Fibroblast of skin of right quadriceps (primary cell): ENCODE measurements at places on chromosomes 5 and 9.
A peak's percentile ranks its signal among the peaks of the same experiment; 100 is the strongest.

GRCh38 chr5:64458948-64459347 lies 46.9 kb upstream of the RGS7BP start:
- no peak for DNase-seq

DNA sequence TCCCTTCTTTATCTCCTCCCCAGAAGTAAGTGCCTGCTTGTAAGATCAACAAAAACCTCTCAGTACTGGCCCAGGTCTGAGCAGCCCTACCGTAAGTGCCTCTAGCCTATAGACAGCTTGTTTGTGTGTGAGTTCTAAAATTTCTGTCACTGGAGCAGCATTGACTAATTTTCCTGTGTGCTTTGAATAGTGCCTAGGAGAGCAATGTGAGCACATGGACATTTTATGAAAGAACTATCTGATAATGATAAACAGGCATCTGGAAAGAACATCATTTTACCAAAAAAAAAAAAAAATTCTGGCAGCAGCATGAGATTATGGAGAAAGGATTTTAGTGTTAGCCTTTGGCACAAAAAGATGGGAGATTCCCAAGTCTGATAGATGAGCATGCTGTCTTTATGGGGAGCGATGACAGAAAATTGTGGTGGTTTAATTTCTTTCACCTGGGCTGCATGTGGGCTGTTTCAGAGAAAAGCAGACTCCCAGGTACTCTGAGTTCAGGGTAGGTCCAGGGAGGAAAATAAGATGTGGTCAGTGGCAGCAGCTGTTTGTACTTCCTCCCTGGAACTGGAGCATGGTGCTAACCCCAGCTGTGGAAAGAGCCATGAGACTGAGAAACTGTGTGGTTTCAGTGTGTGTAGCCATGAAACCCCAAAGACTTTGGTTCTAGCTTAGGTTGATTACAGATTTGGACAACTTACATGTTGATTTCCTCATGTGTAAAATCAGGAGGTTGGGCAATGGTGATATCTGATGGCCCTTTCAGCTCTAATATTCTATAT lies 419.9 kb downstream of the NTRK2 start:
- no peak for DNase-seq

DNA sequence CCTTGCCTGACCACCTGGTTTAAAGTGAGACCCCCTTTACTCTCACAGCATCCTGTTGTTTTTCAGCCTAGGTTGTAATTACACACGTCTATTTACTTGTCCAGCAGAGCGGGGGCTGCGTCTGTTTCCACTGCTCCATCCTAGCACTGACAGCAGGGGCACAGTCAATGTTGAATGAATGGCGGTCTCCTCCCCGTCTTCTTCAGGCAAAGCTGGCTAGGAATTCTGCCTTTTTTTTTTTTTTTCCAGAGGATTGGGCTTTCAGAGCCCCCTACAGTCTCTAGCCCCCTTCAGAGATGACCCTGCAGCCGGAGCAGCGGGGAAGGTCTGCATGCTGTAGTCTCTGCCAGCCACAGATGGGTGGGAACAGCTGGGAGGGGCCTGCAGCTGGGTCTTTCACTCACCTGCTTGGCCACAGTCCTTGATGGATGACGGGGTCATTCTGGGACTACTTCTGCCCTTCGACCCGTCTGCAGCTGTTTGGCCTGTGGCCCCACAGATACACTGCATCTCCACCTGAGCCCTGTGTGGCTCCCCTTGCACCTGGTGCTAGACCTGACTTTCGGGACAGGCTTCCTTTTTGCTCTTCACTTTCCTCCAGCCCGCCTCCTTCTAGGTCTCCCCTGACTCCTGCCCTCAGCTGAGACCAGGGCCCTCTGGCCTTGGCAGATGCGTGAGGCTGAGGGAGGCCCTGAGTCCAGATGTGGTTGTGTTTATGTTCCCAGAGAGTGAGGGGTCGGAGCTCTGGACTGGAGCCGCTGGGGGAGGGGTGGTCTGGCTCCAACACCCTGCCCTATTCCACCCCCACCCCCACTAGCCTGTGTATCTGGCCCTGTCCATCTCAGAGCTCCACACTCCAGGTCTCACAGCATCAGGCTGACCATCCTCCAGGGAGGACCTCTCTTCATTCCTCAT lies 8.0 kb downstream of the PITX1 start:
- DNase-seq = no peak

DNA sequence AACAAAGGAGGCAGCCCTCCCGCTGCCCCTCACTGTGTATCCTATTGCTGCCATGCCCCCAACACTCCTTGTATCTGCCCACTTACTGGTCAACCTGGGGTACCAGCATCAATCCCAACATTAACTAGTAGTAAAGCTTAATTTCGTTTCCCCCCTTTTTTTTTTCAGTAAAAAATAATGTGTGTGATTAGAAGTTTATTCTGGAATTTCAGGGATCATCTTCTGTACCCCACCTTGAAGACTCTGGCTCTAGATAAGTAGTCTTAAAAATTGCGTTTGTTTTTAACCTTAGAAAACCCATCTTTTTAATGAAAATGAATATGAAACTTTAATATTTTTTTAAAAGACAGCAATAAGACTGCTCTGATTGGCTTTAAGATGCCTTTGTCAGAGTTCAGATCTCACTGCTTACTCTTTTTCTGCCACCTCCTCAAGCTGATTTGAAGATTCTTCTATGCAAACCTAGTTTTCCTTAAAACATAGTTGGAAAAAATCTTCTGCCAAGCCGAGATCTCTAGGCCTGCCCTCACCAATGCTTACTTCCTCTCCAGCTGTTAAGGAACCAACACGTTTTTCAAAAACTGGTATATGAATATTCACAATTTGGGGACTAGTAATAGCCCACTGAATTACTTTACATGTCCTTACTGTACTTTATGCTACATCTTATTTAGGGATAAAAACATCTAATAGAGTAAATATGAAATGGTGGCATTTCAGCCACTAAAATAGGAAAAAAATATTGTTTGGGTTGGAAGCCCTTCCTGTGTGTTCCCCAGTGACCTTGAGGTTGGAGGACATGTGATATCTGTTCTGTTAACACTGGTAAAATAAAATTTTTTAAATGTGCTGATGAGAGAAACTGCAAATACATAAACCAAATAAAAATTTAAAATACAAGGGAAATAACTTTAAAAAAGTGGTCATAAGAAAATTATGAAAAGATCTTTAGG lies 4.0 kb upstream of the RHOBTB3 start:
- no peak for DNase-seq

DNA sequence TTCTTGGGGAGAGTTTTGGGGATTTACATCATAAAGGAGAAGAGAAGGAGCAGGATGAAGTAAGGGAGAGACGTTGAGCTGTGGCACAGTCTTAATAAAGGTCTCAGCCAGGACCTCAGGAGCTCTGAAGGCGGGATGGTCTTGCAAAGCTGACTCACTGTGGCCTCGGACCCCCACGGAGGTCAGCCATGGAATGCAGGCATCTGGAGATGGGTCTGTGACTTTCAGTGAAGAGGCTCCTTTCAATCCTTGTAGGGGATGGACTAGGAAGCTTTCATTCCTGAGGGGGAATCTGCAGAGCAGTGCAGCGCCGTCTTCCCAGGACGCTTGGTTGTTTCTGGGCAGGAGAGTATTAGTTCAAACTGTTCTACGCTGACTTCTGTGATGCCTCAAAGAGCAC lies 65.7 kb upstream of the BASP1 start:
- DNase-seq = peak; percentile 31

GRCh38 chr5:12920527-12920926 lies 1016.3 kb upstream of the CTNND2 start:
- no peak for DNase-seq

GRCh38 chr9:116350213-116350612 lies 196.6 kb downstream of the PAPPA start:
- no peak for DNase-seq

DNA sequence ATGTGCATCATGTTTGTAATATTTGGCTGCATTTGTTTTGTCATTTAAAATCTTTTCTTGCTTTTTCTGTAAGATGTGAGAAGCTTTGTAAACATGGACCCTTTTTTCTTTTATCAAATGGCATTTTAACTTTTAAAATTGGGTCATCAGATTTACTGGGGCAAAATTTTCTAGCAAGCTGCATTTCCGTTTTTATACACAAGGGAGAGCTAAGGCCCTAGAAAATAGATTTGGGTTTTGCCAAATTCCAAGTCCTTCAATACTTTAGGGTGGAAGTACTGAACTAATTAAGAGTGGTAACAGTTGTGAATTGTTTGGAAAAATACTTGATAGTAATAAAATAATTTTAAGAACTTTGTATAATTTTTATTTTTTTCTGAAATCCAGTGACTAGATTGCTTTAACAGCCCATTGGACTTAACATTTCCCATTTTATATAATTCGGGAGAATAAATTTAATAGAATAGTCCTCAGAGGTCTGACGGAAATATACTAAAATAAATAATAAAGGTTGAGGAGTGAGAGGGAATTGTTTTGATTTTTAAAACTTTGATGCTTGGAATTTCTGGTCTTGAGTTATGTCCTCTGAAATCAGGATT lies 117.4 kb downstream of the SMARCA2 start:
- DNase-seq = peak; percentile 45

DNA sequence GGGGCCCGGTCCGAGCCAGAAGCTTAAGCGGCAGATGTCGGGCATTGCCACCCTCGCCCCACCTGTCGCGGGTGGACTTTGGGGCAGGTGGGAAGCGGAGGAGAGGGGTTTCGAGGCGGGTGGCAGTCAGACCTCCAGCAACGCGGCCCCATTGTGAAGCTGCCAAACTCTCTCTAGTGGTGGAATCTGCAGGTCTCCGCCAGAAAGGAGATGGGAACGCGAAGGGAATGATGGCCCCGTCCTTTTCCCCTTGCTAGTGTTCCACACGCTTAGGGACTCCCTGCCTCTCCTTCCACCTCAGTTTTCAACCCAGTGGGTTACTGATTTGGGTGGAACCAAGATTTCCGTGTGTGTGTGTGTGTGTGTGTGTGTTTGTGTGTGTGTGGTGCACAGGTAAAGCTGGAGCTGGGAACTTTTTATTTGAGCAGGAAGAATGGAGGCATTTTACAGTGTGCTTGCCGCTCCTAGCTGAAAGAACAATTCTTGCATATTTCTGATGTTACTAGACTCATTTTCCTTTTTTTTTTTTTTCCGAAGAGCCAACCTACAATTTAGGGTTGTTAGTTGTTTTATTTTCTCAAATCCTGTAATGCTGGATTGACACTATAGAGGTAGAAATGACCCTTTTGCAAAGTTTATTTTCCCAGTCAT lies 1.3 kb downstream of the MACIR start:
- DNase-seq = peak; percentile 38

GRCh38 chr5:2375757-2376250 lies 375.7 kb downstream of the IRX2 start:
- DNase-seq = no peak

DNA sequence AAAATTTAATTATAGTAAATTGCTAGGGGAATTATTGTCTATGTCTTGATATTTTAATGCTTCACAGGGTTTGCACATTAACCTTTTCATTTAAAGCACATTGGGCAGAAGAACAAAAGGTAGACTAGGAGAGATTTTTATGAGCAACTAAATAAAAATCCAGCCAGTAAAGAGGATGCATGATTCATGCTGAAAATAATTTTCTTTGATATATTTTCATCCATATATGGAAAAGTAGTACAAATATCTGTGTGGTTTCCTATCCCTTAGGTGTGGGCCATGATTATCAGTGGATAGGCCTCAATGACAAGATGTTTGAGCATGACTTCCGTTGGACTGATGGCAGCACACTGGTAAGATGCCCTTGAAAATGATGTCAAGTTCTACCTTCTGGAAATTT lies 83.1 kb downstream of the VCAN start:
- peak; percentile 53 for DNase-seq

DNA sequence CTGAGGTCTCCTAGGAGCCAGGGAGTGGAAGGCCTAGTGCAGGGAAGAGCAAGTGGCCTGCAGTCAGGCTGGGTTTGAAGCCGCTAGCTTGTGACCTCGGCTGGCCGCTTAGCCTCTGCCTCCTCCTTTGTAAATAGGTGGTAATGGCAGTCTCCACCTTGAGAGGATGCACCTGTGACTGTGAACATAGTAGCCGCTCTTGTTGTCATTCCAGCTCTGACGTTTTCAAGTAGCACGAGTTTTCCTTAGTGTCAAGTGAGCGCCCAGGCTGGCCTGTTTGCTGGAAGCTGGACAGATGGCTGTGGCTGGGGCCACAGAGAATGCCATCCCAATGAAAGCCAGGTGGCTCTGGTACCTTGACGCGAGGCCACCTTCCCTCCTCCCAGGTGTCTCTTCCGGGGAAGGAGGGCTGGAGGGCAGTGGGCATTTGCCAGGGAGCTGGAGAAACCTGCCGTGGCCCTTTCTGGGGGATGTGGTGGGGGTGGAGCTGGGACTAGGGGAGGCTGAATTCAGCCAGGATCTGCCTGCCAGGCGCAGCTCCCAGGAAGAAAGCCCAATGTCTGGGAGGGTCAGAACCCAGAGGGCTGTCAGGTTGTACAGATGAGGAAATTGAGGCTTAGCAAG lies 2.5 kb downstream of the ASS1 start:
- DNase-seq = no peak

- DNase-seq = peak; percentile 93
Observed at GRCh38 chr5:38806775-38807258, 39.0 kb upstream of the OSMR start.

DNA sequence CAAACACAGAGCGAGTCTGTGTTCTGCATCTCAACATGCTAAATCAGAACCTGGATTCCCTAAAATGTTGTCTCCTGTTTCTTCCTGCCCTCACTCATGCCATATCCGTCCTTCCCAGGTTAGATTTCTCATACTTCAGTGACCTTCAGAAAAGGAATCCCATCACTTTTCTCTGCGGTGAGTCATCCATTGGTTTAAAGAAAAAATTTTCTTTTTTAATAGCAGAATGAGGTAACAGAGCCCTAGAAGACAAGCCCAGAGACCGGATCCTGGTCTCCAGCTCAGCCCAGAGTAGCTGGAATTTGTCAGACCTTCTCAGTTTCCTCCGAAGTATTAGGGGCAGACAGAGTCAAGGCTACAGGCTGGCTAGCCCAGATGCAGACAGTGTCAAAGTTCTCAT lies 143.2 kb upstream of the DMRT1 start:
- DNase-seq = peak; percentile 63

- DNase-seq = peak; percentile 74
Observed at GRCh38 chr9:97975376-97975775, 7.8 kb upstream of the ANP32B start.

DNA sequence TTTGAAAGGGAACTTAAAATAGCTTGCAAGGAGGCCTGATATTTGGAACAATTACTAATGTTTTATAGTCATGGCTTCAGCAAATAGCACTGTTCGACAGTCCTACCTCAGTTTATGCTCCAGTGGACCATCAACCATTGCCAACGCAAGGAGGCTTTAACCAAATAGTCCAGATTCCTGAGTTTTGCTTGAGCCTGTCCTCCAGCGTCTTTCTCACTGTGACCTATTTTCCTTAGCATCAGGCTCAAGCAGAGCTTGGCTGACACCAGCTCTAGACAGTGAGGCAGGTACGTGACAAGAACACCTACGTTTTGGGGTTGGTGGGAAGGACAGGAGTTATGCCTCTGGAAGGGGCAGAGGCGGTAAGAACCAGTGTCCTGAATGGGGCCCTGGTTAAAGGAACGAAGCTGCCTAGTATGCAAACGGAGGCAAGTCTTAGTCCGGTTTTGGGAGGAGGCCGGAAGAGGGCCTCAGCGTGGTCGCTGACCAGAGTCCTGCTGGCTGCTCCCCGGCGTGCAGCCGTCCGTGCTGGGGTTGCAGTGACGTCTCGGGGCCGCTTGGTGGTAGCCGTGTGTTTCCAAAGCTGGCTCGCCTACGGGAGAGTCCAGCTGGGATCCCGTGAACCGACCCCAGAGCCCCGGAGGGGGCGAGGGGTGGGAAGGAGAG lies 998 bp upstream of the FGF18 start:
- peak; percentile 72 for DNase-seq
